ENCODE measurements at places on chromosomes 11 and 22.

DNA sequence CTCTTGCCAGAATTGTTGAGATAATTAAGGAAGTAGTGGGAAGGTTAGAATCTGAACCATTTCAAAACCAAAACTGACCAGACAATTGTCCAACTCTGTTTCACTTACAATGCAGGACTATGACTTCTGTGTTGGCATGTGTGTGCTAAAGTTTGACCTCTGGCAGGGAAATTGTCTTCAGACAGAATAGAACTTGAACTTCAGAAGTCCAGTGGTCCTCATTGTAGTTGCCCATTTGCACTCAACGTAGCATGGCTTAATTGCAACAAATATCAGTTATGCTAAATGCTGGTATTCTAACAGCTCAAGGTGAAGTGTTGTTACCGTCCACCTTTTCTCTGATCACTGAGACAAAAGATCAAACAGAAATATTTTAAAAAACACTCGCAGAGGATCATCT, 47.2 kb downstream of the BLID start:
- DNase-seq: no peak

DNA sequence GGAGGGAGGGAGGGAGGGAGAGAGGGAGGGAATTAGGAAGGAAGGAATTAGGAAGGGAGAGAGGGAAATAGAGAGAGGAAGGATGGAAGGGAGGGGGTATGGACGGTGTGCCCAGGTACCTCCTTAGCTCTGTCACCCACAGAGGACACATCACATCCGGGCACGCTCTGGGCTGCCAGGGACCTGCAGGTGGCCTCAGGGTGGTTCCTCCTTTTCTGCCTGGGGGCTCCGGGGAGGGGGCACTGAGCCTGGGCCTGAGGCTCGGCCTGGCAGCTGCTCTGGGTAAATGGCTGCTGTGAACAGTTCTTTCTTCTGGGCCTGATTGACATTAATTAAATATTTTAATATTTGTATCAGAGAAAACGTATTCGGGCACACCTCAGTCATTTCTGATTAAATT, 733.5 kb downstream of the BRD1 start:
- no peak for DNase-seq

GRCh38 chr11:67270256-67271204, 4.3 kb downstream of the GRK2 start:
- no peak for DNase-seq

- DNase-seq: no peak
Observed at GRCh38 chr11:7498193-7498592, 12.9 kb downstream of the OLFML1 start.
